ENCODE measurements at places on chromosomes 7 and 10.

DNA sequence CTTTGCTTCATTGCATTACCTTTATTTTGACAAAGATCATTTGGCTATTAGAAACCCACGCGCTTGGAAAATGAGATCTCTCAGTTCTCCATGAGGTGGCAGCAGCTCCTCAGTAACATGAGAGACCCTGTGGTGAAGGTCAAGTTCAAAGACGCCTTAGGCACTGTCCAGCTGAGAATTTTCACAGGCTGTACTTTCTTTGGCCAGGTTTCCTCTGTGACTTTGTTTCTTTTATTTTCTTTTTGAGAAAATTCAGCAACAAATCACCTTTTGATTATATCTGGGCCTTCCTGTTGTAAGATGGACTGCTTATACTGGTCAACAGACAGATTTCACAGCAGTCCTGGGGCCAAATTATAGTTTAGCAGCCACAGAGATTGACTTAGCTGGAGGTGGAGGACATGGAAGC, 54.5 kb downstream of the RAB18 start:
- DNase-seq: peak; percentile 35

- no peak for DNase-seq
Observed at GRCh38 chr10:3848005-3848774, 63.2 kb upstream of the KLF6 start.

DNA sequence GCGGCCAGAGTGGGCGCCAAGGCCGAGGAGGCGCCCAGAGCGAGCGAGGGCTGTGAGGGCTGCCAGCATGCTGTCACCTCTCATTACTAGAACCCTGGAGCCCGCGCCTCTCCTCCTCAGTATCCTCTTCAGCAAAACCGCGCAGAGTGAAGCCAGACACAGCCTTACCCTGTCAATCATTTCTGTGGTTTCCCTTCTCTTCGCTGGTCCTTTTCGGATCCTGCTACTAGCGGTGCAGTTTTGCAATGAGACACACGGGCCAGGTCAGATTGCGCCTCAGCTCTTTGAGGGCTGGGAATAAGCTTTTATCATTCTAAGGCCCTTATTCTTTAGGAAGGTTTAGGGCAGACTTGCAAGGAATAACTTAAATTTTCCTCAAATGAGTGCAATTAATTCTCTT, 55.5 kb upstream of the FAM171A1 start:
- DNase-seq: no peak

- no peak for DNase-seq
Observed at GRCh38 chr10:124419635-124420034, 912 bp upstream of the OAT start.

DNA sequence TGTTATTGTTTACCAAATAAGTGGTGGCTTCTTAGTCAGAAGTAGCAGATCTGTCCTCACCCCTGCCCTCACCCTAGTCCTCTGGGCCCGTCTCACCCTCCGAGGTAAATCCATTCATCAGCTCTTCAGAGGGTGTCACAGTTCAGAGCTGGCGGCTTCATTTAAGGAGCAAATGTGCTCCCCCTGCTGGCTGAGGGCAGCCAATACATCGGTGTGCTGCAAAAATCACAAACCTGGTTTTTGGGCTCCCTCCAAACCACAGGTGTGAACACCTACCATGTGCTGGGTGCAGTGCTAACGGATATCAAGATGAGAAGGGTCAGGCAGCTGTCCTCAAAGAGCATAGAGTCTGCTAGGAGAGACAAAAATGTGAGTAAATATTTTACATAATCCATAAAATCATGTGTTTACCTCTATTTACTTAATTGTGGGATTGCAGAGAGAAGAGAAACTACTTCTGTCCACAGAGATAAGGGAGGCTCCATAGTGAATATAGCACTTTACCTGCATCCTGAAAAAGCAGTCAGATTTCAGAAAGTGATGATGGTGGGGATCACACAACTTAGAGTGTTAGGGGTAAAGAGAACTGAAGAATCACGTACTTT, 15.5 kb upstream of the CRTAC1 start:
- peak; percentile 42 for DNase-seq

DNA sequence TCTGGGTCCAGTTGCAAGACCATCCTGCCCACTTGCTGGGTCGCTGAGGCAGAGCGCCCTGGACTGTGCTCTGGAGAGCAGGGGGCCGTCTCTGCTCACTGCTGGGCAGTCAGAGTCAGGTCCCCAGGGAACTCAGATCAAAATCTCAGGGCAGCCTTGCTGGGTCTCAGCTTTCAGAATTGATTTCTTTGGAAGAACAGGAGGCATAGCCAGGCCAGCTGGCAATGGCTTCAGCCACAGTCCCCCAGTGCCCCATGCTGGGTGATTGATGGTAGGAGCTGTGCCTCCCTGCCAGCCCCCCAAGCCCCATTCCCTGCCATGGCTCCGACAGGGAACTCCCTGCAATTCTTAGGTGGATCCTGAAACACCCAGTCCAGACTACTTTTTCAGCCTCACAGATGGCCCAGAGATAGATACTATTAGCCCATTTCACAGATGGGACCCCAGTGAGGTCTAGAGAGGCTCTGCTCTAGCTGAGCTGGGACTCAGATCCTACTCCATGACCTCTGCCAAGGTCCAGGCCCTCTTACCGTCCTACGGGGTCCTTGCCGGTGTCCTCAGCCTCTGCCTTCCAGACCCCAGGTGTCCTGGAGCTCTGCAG, 467 bp downstream of the MMRN2 start:
- no peak for DNase-seq

GRCh38 chr7:36717586-36717985, 6.7 kb downstream of the AOAH start:
- DNase-seq: no peak

DNA sequence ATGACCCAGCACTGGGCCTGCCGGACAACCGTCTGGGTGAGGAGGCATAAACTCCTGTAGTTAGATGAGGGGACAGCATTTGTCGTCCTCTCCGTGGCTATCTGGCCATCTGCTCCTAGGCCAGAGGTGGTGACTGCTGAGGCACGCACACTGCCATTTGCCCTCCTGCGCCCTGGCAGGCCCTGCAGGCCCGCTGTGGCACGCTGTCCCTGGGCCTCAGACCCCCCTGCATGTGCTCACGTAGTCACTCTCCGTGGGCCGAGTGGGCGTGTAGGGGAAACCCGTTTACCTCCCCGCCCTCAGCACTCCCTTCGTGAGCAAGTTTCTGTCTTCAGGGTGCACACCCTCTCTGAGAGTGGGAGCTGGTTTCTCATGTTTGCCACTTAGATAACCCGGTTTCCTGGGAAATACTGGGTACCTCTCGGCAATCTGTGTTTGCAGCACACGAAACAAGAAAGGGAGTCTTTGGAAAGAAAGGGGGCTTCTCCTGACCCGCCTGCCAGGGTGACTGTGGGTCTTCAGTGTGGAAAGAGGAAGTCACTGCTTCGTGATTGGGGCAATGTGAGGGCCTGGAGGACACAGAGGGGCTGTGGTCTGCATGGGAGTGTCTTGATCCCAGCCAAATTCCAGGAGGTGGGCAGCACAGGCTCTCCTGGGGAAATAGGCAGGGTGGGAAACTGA, 10.8 kb downstream of the ADAMTS14 start:
- DNase-seq: no peak

- no peak for DNase-seq
Observed at GRCh38 chr10:36345807-36346206, 703.7 kb upstream of the FZD8 start.

- no peak for DNase-seq
Observed at GRCh38 chr10:62934258-62934657, 118.1 kb upstream of the EGR2 start.

GRCh38 chr7:53426145-53426750, 390.8 kb downstream of the POM121L12 start:
- DNase-seq: no peak

DNA sequence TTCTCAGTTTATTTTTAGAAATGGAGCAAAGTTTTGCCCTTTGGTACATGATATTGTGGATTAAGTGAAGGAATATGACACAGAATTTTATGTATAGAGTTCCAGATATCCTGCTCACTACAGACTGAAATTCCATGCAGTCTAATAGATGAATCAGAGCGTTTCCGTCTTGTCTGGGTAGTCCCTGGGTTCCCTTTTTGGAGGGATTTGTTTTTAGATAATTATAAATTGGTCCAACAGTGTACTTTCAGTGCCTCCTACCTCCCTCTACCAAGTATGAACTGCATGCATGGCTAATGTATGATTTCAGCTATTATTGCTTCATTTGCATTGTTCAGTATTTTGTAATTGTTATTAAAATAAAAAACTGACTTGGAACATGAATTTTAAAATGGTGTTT, 74.4 kb downstream of the SEPTIN7 start:
- DNase-seq: no peak

- no peak for DNase-seq
Observed at GRCh38 chr10:113027574-113028455, 77.8 kb downstream of the TCF7L2 start.

DNA sequence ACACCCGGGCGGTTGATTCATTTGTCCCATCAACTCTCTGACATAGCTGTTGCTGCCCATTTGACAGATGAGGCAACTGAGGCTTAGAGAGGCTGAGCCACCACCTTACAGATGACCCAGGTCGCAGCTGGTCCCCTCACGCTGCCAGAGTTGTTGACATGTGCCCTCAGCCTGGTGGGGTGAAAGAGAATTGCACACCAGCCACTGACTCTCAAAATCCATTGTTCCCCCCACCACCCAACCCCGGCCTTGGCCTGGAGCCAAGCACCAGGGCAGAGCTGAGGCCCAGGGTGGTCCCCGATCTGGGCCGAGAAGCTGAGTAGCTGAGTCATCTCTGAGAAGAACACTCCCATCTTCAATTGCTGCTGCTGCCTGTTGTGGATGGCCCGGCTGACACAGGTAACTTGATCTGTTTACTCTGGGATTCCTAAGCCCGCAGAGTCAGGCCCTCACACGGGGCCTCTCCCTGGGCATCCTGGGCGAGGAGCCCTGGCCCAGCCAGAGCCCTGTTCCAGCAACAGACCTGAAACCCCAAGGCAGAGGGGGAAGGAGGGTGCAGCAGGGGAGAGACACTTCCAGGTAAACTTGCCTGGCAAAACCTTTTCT, 27.5 kb downstream of the PVRIG start:
- DNase-seq: no peak

DNA sequence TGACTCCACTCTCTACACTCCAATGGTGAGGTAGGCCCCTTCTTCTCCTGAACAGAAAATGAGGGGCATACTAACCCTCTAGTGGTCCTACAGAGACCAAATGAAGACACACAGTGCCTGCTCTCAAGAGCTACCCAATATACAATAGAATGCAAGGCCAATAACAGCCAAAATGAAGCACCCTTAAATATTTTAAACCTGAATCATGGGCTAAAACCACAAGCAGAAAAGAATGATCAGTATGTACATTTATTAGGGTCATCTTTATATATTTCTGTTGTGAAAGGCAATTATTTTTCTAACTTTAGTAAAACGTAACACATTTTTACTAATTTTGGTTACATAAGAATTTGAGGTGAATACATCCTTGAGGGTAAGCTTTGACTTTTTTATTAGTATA, 49.9 kb upstream of the COL1A2 start:
- no peak for DNase-seq
